ENCODE measurements at places on chromosomes 2 and 18.

DNA sequence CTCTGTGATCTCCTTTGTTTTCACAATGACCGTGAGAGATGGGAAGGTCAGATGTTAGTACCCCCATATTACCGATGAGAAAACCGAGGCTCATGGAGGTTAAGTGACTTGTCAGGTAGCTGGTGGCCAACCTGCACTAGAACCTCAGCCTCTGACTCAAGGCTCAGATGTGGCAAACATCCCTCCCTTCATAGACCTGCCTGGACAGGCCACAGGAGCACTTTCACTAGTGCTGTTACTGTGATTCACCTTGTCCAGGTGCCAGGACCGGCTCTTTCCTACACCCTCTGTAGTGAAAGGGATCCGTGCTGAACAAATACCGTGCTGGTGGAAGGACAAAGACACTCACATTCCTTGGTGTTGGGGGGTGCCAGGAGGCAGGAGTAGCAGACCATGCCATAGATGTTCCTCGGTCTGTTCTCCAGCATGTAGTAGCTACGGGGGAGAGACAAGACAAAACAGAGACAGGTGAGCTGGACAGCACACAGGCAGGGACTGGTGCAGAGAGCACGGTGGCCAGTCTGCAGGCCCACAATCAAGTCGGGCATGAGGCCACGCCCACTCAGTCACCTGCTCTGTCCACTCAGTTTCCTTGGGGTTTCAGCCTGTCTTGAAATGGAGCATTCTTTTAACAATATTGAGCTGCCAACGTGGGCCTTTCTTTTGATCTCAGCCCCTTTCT, 65.9 kb downstream of the EDAR start:
- no peak for DNase-seq

DNA sequence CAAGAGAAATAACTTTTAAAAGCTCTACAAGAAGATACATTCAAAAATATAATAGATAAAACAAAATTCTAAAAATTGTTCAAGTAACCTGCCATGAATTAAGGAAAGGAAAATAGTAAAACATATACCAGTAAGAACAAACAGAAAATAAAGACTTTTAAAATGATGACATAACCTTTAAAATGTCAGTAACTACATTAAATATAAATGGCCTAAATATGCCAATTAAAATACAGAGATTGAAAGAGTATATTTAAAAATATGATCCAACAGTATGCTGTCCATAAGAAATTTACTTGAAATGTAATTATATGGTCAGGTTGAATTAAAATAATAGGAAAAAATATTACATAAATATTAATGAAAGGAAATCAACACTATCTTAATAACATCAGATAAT, 911.7 kb upstream of the POU3F3 start:
- no peak for DNase-seq

DNA sequence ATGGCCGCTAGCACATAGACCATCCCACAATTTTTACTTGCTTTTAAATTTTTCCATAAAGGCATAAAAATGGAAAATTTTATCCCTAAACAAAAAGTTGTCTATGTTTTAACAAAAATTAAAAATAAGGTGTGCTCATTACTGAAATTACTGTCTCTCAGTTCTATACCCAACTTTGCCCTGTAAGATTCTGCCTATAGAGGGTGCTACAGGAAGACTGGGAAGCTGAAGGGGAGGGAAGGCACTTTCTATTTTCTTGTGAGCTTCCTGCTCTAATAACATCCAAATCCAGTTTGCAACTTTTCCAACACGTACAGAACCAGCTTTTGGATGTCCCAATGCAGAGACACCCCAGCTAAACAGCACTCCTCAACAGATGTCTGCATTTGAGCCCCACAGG, 666.9 kb downstream of the PLCL1 start:
- no peak for DNase-seq

DNA sequence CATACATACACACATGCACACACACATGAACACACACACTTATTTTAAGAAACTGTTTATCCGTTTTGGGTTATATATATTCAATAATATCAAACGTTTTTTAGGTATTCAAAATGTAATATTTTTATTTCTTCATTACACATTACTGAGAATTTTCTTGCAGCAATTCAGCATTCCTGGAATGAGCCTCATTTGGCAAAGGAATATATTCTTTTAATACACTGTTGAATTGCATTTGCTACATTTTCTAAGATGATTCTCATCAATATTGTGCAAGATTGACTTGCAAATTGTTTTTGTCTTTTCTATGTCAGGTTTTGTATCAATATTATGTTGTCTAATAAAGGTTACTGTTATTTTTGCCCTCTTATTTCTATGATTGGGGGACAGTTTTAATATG, 276.1 kb upstream of the CYP26B1 start:
- DNase-seq, result no peak

GRCh38 chr2:105397025-105397722, 1.7 kb downstream of the FHL2 start:
- no peak for DNase-seq

GRCh38 chr2:65199891-65200290, 27.7 kb upstream of the ACTR2 start:
- DNase-seq, result no peak

DNA sequence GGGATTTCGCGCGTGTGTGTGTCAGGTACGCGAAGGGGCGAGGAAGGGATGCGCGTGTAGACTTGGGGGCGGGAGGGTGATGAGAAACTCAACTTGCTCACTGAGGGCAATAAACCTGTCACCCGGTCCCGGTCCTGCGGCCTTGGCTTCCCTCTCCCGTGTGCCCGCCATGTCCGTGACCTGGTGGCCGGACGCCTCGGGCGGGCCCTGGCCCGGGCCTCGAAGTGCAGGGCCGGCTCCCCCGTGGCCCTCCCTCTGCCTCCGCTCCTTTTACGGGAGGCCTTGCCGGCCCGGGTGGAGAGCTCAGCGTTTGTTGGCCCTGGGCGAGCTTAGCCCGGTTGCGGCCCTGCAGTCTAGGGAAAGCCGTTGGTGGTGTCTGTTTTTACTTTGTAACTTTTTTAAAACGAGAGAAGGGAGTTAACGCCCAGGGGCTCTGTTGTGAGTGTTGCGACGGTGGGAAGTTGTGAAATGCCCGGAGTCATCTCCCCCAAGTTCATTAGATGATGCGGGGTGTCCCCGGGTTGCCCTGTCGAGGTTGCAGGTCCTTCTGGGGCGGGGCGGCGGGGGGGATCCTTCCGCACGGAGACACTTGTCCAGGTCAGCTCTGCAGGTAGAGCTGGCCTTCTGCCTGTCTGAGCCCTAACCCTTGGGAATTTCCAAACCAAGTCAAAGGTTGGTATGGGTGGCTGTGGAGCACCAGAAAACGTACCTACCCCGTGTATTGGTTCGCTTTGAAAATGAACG, 883 bp downstream of the SMCHD1 start:
- DNase-seq, result peak; percentile 74

- DNase-seq, result no peak
Measured at GRCh38 chr2:236972491-236973342, 113.0 kb upstream of the COPS8 start.

DNA sequence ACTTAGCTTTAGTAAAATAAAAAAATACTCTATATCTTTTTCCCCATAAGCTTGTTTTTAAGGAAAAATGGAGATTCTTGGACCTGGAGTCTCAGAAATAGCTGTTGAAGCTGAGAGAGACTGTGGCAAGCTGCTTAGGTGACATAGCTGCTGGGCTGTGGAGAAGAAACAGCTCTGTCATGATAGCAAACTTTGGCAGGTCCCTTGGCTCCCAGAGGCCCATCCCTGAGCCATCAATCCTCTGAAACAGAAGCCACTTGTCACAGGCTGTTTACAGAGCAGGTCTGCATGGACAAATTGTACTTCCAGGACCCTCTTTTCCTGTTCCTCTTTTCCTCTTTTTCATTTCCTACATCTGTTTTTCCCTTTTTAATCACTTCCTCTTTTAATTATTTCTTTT, 1370.1 kb upstream of the CRIM1 start:
- DNase-seq, result no peak

GRCh38 chr18:24534271-24534670, 73.8 kb downstream of the HRH4 start:
- DNase-seq, result no peak

DNA sequence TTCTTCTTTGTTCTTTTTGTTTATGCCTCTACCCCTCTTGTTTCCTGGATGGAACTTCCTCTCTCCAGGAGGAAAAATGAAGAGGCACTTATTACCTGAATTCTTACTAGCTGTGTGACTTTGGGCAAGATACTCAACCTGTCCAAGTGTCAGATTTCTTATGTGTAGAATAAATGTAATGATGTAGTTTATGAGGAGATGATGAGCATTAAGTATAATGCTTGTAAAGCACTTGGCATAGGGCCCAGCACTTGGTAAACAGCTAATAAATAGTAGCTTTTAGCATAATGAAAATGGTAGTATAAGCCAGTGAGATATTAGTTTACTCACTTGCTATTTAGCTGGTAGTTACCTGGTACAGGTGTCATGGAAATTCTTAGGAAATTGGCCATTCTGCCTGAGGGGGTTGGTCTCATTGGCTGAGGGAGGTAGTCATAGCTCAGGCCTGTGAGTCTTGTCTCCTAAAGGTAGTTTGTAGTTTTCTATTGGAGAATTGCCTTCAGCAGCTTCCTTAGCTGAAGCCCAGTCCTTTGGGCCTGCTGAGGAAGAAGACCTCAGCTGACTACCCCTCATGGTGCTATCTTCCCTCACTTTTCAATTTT, 133.4 kb upstream of the NABP1 start:
- DNase-seq, result no peak
